Hindlimb muscle (tissue), 1 donor: ENCODE measurements at places on chromosomes 11 and 22.

- no peak for DNase-seq
Measured at GRCh38 chr11:119489087-119489486, 66.1 kb upstream of the THY1 start.

GRCh38 chr11:101765932-101766331, 148.9 kb upstream of the CEP126 start:
- DNase-seq = no peak

GRCh38 chr11:12280838-12281565, 96.4 kb upstream of the PARVA start:
- no peak for DNase-seq

DNA sequence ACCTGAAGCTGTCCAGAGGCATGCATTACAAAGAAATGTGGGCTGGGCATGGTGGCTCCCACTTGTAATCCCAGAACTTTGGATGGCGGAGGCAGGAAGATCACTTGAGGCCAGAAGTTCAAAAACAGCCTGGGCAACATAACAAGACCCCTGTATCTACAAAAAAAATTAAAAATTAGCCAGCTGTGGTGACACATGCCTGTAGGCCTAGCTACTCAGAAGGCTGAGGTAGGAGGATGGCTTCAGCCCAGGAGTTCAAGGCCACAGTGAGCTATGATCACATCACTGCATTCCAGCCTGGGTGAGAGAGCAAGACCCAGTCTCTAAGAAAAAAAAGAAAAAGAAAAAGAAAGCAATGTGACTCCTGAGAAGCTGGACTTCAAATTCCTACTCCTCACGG, 138.5 kb upstream of the HSD17B12 start:
- DNase-seq = no peak

- DNase-seq = no peak
Measured at GRCh38 chr22:30357236-30357570, 396 bp downstream of the CCDC157 start.

GRCh38 chr11:2509481-2510001, 64.7 kb downstream of the KCNQ1 start:
- no peak for DNase-seq

DNA sequence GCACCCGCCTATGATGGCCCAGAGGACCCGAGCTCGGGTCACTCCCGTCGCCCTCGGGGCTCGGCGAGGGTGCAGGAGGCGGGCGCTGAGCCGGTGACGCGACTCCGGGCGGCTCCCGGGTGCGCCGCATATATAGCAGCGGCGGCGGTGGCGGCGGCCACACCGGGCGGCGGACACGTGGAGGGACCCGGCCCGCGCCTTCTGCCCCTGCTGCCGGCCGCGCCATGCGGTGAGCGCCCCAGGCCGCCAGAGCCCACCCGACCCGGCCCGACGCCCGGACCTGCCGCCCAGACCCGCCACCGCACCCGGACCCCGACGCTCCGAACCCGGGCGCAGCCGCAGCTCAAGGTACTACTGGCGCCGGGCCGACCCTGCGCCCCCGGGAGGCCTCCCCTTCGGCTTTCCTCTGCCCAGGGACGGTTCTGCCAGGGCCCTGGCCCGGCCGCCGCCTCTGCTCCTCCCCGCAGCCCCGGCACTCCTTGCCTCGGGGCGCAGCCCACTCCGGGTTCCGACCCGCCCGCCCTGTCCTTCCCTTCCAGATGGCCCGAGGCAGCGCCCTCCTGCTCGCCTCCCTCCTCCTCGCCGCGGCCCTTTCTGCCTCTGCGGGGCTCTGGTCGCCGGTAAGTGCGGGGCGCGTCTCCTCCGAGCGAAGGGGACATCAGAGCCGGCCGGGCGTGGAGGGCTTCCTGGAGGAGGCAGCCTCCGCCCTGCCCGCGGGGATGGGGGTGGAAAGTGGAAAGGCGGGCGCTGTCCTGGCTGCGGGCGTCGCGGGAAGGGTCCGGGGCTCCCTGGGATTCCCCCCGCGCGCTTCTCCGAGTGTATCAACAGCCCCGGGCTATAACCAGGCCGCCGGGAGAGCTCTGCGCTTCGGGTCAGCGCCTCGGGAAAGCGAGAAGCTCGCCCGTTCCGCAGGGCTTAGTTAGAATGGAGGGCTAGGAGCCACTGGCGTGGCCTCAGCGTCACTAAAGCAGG, at the start of gene GAL:
TSS of gene GAL (plus strand) at position 160 of the 972 bp plus-strand sequence. CDS start at position 540, 380 bp downstream.
- no peak for DNase-seq

GRCh38 chr11:59259047-59259446, 46.3 kb upstream of the MPEG1 start:
- DNase-seq = no peak
